ENCODE measurements at places on chromosomes 4 and X.

GRCh38 chrX:12790885-12791256 lies 341 bp upstream of the PRPS2 start:
- DNase-seq = no peak

DNA sequence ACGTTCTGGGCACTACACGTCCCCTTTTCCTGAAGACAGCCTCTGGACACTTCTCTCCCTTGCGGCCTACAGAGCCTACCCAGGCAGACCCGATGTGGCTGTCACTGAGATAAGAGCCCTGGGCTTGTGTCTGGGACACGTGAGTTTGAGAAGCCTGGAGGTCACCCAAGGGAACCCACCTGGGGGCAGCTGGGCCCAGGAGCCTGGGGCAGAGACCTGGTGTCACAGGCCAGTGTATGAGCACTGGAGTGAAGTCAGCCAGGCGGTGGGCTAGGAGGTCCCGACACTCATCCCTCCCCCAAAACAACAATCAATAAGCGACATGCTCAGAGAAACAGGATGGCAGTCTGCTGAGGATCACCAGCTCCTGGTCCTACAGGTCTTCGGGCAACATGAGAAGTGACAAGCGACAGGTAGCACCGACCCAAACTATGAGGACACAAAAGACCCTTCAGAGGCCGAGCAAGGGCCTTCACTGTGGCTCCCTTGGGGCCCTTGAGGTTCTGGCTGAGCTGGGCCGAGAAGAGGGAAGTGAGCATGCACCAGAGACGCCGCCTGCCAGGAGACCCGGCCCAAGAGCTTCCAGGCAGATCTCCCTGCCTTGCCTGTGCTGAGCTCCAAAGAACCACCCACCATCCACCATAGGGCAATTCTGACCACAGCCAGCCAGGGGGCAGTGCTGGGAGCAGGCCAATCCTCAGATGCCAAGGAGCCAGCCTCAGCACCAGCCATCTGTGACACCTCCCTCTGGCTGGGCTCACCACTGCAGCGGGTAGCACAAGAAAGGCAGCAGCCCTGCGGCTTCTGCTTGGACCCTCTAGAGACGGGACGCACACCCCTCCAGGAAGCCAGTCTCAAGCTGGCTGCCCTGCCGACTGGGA lies 11.0 kb upstream of the DUSP9 start:
- DNase-seq = no peak

DNA sequence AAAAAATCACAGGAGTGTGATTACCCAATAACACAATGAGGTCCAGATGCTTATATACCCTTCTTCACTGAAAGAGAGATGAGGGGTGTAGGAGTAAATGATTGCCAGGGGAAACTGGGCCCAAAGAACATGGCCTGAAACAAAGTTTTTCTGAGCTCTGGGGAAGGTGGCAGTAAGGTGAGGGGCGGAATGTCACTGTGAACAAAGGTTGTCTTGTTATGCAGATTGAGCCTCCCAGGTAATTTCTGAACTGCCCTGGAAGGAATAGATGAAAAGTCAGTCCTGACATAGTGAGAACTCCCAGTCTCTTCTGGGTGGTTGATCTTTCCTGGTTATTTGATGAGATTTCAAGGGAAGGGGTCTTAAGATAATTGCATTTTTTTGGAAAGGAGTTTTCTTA lies 2.5 kb upstream of the TMEM47 start:
- DNase-seq = no peak

DNA sequence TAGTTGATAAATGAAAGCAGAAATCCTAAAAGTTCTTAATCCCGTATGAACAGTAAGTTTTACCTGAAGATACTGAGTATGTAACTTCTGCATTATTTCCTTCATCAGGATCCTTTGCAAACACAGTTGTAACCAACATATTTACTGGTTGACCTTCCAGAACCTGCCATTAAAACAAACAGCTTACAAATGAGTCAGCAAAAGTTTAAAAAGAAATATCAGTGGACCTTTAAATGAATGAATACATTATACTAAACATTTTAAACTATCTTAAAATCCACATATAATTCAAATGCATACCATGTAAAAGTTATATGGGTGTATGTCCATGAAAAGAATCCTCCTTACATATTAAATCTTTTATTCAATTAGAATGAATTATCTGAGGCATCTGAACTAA lies 163.6 kb downstream of the DCHS2 start:
- no peak for DNase-seq

DNA sequence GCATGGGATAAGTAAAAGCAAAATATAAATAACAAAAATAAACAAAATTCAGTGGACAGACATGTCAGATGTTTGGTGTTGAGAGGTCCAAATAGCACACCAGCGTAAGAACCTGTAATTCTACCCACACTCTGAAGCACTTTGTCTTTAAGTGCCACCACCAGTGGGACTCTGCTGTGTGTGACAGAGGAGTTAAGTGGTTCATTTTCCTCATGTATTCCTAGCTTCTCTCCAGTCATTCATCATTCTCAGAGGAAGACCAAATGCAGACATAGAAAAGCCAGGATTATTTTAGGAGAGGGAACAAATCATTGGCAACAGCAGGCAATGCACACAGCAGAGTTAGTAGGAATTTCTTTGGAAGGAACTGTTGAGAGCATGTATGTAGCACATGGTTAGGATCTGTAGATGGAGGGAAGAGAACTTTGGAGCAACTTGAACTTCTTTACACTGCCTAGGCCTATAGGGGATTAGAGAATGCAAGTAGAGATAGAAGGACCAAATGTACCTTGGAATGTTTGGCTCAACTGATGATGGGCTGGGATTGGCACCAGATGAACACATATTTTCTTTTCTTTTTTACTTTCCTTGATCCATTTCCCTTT lies 43.0 kb upstream of the ARHGAP24 start:
- no peak for DNase-seq

GRCh38 chr4:150308824-150309472 lies 230.7 kb downstream of the DCLK2 start:
- DNase-seq = no peak

- no peak for DNase-seq
Observed at GRCh38 chrX:81316163-81316562, 114.3 kb downstream of the SH3BGRL start.
